ENCODE measurements at places on chromosomes 4 and X. TPM values are rescaled to one million over a fixed set of nuclear protein-coding genes. Genes with fewer than 3 reads are reported as not detected.

The EPGN gene
- total RNA-seq = not detected

The CT45A5 gene
- not detected for total RNA-seq

The ITIH6 gene
- total RNA-seq = not detected

The CYBB gene
- total RNA-seq = 0.38 TPM

The CT45A3 gene
- total RNA-seq = not detected

The NDUFC1 gene
- total RNA-seq = 30.4 TPM

The LRP2BP gene
- total RNA-seq = 1.1 TPM

The STPG2 gene
- not detected for total RNA-seq

The FGFBP1 gene
- total RNA-seq = not detected

The USP9X gene
- total RNA-seq = 70.1 TPM

The ETDB gene
- total RNA-seq = not detected

The HNRNPH2 gene
- total RNA-seq = 17.8 TPM

The RTL9 gene
- total RNA-seq = 0.07 TPM

The RTL3 gene
- not detected for total RNA-seq

The FAM200B gene
- 15.8 TPM for total RNA-seq

The PPARGC1A gene
- total RNA-seq = not detected

The NPNT gene
- 0.51 TPM for total RNA-seq

The TRIML2 gene
- not detected for total RNA-seq

The COL4A5 gene
- total RNA-seq = not detected

The NOCT gene
- 10.3 TPM for total RNA-seq

The IDUA gene
- 13.9 TPM for total RNA-seq

The TLR7 gene
- 0.23 TPM for total RNA-seq

The GLOD5 gene
- total RNA-seq = not detected

The EFNB1 gene
- 5.7 TPM for total RNA-seq

The CA5B gene
- 11.7 TPM for total RNA-seq

The CDS1 gene
- 0.28 TPM for total RNA-seq

The GAGE1 gene
- not detected for total RNA-seq

The AMER1 gene
- 3.2 TPM for total RNA-seq

The GPC4 gene
- total RNA-seq = not detected

The TRIM2 gene
- total RNA-seq = 1.3 TPM

The CT45A10 gene
- total RNA-seq = not detected

The ADAM29 gene
- total RNA-seq = not detected

The SPANXC gene
- not detected for total RNA-seq

The NXF2 gene
- total RNA-seq = not detected

The CLCN4 gene
- total RNA-seq = 0.19 TPM

The SPANXB1 gene
- not detected for total RNA-seq

The CPLX1 gene
- total RNA-seq = 1.3 TPM

The USP26 gene
- total RNA-seq = not detected
